Endodermal cell (in vitro differentiated cells): ENCODE measurements at places on chromosomes 7 and 10. TPM values are rescaled to one million over a fixed set of nuclear protein-coding genes. Genes with fewer than 3 reads are reported as not detected.
A peak's percentile ranks its signal among the peaks of the same experiment; 100 is the strongest.

DNA sequence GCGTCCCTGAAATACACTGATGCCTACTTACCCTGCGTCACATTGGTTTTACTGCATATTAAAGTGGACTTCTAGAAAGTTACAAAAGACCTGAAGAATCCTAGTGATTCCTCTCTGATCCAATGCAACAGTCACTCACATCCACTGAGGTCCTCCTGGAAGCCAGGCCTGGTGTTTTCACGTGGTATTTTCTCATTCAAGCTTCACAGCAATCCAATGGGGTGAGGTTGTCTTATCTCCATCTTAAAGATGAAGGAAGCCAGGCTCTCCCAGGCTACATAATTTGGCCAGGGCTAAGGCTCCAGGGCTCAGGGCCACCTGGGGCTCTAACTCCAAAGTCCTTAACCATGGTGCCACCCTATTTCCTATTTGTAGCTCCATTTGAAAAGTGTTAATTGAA, 126.3 kb upstream of the SFMBT2 start:
- no peak for DNase-seq

Gene TIMM23
- total RNA-seq = 86.3 and 95.4 TPM in 2 replicates

DNA sequence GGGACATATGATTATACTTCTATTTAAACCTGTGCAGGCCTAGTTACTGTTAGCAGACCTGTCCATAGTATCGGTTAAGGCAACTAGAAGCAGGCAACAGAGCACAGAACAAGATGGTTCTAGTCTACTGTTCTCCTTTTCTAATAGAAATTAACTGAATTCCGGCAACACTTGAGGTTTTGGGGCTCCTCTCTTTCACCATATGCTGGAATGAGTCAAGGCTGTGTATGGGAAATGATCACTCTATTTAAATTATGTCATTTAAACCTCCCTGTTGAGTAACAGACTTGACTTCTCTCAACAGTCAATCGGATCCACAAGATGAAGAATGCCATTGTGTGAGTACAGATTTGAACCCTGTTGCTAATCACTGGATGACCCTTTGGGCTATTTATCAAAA, 6.2 kb upstream of the OTUD1 start:
- no peak for DNase-seq

GRCh38 chr10:43437141-43437870, 395 bp downstream of the ZNF487 start:
- DNase-seq = no peak

GRCh38 chr7:55588379-55588699, 16.0 kb upstream of the VOPP1 start:
- DNase-seq = no peak

DNA sequence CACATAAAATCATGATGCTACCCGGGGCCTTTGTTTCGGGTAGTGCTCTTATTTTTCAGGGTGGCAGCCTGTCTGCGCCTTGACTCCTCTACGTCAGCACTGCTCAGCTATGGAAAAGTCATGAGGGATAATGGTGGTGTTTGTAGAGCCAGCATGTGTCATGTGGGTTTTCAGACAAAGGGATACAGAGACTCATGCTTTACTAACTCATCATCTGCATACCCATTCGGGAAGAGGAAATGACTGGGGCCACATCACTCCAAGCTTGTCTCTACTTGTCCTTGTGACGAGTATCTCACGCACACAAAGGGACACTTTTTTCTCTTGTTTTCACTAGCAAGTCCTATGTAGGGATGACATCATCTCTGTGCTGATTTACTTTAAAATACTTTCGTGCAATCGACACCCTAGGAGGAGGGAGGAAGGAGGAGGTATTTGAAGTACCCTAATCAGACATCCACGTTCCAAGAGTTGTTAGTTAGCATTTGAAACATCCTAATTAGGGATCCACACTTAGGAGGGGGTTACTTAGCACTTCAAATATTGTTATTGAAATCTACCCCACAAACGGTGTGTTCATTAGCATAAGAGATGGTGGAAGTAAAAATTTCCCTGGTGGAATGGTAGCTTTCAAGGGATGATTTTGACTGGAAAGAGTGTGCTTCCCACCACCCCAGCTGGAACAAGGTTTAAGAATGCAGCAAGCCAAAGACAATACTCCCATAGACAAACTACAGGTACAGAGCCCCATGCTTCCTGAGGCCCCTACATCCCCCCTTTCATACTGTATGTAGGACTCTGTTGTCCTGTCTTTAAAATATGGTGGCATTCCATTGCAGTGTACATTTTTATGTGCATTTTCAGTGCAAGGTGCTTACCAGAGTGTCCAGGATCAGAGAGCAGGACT, 52.0 kb downstream of the THNSL1 start:
- peak; percentile 71 for DNase-seq

DNA sequence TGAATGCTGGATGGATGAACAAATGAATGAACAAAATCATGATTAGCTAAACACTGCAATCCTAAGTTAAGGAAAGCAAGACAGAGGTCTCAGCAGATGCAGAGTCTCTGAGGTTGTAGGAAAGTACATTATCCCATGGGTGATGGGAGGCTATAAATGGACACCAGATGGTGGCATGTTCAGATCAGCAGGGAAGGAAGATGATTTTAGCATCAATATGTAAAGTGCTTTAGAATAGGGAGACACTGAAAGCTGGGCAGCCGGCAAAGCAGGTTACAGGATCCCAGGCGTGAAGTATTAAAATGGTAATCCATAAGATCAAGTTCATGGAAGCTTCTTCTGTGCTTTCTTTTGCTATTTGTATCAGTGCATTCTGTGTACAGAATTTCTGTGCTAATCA, 7.9 kb upstream of the RAPGEF5 start:
- no peak for DNase-seq

Gene HPSE2
- total RNA-seq = 0.07 and 0.16 TPM in 2 replicates

GRCh38 chr7:123977081-123977480, 52.0 kb downstream of the SPAM1 start:
- DNase-seq = no peak

Gene CLCN1
- 0.13 TPM in 1 of 3 replicates, not detected in the others for total RNA-seq

- no peak for DNase-seq
These were observed 1136.8 kb upstream of the AUTS2 start for GRCh38 chr7:68461430-68461829.
